ENCODE measurements at places on chromosomes 11 and 22.

- DNase-seq: no peak
Observed at GRCh38 chr11:69558519-69558941, 77.1 kb downstream of the LINC01488 start.

DNA sequence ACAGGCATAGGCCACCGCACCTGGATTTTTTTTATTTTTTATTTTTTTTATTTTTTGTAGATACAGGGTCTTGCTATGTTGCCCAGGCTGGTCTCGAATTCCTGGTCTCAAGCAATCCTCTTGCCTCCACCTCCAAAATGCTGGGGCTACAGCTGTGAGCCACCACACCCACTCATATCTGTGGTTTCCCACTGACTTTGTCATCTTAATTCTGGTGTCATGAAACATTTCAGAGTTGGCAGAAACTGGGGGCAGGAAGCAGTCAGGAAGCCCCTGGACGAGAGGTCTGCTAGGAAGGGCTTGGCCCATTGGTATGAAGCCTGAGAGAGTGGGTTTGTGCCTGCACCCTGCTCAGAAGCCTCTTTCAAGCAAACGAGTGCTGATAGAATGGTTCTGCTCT lies 49.1 kb downstream of the COMMD9 start:
- no peak for DNase-seq

DNA sequence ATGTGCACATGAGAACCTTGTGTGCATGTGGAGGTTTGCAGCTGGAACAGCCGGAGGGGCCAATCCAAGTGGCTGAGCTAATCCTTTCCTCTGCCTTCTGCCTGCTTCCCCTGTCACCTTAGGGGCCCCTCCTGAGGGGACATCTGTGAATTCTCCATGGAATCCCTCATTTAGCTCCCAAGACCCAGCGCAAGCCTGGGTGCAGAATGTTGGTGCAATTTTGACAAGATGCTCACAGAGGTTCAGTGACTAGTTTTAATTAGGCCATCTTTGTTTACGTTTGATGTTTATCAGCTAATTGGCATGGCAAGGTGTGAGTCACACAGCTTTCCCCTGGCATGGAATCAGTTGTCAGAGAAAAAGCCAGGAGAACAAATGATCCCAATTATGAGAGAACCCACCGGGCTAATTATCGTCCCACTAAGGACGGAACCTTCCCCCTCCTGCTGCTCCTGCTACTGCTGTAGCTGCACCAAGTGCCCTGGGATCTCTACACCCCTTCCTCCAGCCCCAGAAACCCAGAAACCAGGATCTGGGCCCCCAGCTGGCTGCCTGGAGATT lies 63.6 kb upstream of the PAX6 start:
- no peak for DNase-seq

DNA sequence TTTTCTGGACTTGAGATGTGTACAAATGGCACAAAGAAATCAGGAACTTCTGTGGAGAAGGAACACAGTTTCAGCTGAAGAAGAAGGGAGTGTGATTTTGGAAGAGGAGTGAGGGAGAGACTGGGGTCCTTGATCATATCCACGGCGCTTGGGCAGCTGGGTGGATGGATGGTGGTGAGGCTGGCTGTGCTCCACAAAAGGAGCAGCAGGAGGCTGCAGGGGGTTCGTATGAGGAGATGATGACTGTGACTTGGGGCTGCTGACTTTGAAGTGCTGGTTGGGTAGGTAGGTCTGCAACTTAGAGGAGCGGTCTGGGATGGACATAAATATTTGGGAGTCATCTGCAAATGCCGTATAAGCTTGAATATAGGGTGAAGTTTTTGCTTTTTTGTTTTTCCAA lies 1.3 kb upstream of the DCHS1 start:
- DNase-seq: no peak

GRCh38 chr11:35372565-35373283 lies 46.6 kb downstream of the SLC1A2 start:
- DNase-seq: no peak

DNA sequence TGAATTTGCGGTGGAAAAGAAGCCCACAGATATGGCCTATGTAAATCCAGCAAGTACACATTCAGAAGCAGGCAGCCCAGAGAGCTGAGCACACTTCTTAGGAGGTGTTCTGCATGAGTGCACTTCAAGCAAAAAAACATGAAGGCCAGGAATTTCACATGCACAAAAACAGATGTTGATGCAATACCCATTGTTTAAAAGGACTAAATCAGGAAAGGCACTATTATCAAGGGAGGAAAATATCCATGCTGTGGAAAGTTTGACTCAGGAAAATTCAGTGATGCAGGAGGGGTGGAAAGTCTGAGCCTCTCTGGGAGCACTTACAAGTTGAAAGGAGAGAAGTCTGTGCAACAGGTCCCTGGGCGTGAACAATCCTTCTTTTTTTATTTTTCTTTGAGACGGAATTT lies 15.8 kb upstream of the CARS1 start:
- DNase-seq: no peak

GRCh38 chr11:126857860-126858808 lies 142.4 kb downstream of the KIRREL3 start:
- no peak for DNase-seq

DNA sequence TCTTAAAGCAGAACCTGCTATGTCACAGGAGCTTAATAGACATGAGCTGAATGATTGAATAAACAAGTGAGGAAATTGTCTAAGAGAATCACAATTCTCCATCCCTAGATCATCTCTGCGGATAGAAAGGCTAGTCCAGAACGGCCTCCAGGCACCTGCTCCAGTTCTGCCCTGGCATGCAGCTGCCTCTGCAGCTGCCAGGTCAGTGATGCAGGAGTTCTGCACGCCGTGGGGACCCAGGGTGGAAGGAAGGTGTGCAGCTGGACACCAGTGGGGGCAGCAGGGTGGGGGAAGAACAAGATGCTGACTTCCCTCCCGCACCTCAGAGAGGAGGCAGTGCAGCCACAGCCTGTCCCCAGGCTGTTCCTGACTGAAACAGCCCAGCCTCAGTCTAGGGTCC lies 192.1 kb upstream of the NCAM1 start:
- DNase-seq: no peak
